ENCODE measurements at places on chromosomes 12 and 14.

DNA sequence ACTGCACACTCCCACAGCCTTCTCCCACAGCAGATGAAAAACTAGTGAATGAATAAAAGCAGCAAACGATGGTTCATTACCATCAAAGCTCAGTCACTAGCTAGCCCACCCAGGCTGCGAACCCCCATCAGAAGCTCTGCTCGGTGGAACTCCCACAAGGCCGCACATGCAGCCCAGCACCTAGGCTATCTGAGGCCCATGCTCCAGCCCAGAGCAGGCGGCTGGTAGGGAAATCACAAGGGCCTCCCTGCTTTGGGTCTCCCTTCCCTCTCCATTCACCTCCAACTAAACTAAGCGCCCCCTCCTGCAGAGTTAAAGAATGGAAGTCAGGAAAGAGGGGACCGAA is 69.0 kb downstream of the ITPK1 start:
- no peak for DNase-seq

- DNase-seq: no peak
Measured at GRCh38 chr12:124566997-124567672, at the start of gene NCOR2. NCOR2 (minus strand) TSS chr12:124567612; CDS start chr12:124495251, 72,361 bp downstream.

DNA sequence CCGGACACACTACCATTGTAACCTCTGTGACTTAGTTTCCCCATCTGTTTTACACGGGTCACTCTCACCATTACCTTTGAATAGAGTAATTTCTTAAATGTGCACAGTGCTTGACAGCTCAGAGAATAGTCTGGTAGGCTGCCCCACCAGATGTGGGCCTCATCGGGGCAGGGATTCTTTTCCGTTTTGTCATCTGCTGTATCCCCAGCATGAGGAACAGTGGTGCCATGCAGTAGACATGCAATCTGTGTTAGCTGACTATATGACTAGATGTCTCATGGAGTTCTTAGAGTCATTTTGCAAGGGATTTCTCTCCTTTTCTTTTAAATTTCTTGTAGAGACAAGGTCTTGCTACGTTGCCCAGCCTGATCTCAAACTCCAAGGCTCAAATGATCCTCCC is 44.9 kb upstream of the PLEKHG3 start:
- DNase-seq: no peak

GRCh38 chr14:31770271-31770670 is 209.1 kb downstream of the NUBPL start:
- DNase-seq: no peak

DNA sequence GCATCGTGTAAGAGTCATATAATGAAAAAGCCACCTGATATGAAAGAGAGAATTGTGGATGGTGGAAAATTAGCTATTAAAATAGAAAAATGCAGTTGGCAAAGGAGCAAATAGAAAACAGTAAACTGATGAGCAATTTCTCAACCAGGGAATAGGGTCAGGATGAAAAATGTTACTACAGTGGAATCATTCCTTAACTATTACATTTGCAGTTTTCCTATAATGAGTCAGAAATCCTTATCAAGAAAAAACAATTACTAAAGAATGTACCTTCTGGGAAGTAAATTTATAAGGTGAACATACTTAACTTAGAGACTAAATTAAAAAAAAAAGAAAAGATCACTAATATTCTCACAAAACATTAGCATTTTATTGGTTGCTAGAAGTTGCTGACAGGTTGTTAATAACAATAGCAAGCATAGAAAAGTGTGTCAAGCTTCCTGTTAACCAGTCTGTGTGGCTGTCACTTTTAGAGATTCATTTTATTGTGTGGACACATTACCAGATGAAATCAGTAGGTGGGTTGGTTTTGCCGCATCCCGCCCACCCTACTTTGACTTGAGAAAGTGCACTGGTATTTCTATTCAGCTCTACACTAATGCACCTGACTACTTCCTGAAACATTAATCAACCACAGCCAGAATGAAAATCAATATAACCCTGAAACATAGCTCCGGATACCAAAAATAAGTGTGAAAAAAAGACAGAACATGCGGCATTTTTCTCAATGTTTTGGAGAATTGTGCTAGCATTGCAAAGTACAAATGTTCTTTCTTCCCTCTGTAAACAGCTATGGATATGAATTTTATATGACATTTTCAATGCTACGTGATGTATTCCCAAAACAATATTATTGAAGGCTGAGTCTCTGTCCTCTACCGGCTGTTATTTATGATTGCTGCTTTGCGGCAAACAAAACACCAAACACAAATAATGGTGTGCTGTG is 576.7 kb downstream of the SLC16A7 start:
- no peak for DNase-seq

- no peak for DNase-seq
Measured at GRCh38 chr14:99822800-99823455, 29.7 kb downstream of the EML1 start.

DNA sequence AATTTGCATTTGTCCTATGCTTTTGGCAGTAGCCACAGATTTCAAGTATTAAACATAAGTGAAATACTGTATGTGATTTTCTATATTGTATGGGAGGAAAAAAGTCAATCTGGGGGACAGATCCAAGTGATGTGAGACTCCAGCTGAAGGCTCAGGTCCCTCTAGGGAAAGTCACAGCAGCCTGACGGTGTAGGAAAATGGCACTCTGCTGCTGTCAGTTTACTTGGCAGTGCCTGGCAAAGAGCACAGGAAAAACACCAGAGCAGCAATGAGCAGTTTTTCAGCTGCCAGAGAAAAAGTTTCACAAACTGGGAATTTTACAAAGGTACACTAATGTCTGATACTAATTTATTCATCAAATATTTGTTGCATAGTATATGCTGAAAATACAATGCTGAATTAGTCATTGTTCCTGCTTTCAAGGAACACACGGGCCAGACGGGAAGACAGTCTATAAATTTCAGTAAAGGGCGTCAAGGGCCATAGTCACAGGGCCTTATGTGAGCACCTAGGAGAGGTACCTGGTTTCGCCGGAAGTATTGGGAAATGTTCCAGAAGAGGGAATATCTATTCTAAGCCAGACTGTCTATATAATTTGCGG is 66.2 kb upstream of the SLC38A2 start:
- no peak for DNase-seq

GRCh38 chr14:64880221-64881121 is 764 bp upstream of the SPTB start:
- peak; percentile 62 for DNase-seq

- DNase-seq: no peak
Measured at GRCh38 chr14:104603711-104604401, 716 bp downstream of the TMEM179 start.

DNA sequence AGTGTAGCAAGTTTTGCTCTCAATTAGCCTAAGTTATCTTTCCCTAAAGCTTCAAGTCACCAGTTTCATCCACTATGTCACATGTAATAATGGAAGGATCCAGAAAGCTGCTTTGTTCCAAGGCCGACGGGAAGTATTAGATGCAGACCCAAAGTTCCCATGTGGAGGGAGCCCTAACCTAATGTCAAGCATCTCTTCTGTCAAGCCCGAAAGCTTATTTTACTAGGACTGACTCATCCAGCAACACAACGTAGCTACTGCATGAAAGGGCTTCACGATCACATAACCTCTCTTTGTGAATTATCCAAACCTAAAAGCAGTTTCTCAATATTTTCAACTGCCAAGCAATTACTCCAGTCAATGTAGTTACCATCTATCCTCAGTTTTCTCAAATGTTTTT is 133.4 kb downstream of the SLC6A15 start:
- no peak for DNase-seq

GRCh38 chr12:8840938-8841633 is 18.7 kb downstream of the A2ML1 start:
- no peak for DNase-seq

GRCh38 chr12:95951515-95951914 is 8.4 kb downstream of the AMDHD1 start:
- no peak for DNase-seq

DNA sequence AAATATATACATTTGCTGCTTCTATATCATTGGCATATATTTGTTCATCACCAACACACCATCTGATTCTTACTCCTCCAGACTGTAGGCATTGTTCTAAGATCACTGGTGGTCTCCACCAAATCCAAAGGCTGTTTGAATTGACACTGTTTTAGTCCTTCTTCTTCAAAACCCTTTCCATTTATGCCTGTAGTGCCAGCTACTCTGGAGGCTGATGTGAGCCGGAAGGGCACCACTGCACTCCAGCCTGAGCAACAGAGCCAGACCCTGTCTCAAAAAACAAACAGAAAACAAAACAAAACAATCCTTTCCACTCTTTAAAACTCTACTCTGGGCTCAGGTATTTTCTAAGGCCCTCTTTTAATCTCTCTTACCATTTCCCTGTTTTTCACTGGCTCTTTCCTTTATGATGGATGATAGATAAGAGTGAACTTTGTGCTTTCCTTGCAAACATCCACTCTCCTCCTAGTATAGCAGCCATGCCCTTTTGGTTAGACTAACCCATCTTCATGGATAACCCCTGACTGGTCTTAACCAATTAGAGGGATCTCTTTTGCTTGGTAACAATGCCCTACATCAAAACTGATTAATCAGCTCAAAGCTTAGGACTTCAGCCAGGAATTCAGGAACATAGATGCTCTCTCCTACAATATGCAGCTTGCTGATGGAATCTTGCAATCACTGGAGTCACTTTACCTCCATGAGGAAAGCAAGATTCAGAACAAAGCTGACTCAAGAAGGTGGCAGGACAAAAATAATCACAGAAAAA is 24.9 kb downstream of the SPTSSA start:
- no peak for DNase-seq

DNA sequence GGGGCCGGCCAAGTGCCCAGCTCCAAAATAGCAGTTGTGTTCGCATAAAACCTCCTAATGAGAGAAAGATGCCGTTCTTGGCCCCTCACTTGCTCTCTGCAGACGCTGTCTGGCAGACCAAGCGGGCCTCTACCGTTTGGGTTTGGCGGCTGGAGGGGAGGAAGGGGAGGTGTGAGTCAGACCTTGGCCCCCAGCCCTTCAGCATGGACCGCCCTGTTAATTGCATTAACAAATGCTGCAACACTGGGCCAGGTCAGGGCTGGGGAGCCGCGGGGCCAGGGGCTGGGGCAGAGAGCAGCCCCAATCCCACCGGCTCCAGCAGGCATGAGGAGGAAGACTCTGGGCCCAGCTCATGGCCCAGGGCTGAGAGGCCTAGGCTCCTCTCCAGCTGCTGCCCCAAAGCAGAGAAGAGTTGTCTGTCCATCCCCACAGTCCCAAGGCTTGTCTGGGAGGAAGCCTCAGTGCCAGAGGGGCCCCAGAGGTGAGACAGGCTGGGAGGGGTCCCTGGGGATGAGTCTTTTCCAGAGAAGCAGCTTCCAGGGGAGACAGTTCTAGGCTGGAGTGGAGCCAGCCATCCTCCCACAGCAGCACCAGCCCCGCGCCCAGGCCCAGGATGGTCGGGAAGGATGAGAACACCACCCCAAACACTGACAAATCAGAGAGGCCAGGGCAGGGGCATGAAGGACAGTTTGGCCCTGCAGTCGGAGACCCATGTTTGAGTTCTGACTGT is 16.9 kb downstream of the LTBP2 start:
- DNase-seq: no peak

- DNase-seq: no peak
Measured at GRCh38 chr12:27865421-27865820, 85.4 kb upstream of the MANSC4 start.

DNA sequence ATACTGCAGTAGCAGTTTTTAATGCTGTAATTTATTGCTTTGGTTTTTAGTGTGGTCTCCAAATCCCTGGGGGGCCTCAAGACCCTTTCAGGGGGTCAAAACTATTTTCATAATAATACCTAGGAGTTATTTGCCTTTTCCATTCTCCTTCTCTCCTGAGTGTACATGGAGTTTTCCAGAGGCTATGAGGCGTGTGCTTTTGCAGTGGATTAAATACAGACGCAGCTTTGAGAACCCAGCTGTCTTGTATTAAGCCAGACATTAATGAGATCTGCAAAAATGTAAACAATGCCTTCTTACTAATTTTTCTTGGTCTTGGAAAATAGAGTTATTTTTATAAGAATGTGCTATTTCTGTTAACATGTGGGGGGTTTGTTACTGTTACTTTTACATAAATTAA is 68.6 kb downstream of the SLC25A47 start:
- DNase-seq: no peak

DNA sequence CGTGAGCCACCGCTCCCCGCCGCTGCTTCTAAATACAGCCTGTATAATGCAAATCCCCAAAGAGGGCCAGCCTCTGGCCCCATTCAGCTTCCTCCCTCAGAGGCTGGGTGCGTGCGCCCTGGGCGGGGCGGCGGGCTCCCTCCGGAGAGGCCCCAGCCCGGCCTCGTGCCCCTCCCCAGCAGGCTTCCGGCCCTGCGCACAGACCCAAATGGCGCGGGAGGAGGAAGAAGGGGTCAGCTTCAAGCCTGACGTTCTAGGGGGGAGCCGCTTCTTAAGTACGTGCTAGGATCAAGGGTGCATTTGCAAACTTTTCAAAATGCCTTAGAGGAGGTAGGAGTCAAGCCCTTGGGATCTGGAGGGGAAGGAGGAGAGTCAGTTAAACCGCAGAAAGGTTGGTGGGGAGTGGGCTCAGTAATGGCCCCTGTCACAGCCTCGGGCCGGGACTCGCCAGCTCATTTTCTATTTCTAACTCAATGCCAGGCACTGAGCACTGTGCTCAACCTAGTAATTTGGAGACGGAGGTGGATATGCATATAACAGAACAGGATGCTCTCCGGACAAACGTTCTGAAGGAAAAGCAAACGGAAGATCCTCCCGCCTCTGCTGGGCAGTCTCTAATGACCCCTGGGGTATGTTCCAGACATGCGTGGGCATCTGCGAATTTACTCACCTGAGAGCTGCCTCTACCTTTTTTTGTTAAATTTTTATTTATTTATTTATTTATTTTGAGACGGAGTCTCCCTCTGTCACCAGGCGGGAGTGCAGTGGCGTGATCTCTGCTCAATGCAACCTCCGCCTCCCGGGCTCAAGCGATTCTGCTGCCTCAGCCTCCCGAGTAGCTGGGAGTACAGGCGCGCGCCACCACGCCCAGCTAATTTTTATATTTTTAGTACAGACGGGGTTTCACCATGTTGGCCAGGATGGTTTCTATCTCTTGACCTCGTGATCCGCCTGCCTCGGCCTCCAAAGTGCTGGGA is 32.3 kb downstream of the NINJ2 start:
- peak; percentile 62 for DNase-seq

GRCh38 chr12:121741743-121742142 is 29.2 kb downstream of the TMEM120B start:
- DNase-seq: no peak

DNA sequence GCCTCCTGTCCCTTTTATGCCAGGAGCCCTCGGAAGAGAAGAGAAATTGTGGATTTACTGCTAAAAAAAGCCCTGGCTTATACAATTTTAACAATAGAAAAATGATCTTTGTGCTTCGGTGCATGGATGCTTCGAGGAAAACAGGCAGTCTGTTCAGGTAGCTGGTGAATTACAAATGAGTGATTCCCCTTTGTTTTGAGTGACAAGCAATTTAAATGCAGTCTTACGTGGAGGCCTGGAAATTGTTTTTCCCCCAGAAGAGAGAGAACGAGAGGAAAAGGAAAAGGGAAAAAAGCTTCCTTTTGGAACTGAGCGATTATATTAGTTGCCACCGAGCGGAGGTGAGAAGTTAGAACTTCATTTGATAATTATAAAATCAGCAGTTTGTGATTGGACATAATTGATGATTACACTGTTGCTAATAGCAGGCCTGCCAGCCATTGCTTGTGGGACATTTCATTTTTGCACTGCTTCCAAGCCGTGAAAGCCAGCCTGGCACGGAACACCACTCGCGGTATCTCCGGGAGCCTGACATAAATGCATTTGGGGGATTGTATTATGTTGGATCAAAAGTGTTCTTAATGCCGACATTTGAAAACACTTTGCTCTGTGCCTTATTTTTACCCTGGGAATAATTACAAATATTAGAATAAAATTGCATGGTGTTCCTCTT is 117.7 kb downstream of the PHETA1 start:
- DNase-seq: no peak

GRCh38 chr14:104681689-104682074 is 7.7 kb upstream of the INF2 start:
- no peak for DNase-seq

All from naive thymus-derived CD8-positive, alpha-beta T cell (primary cell).